ENCODE measurements at places on chromosomes 13 and 19.

GRCh38 chr13:106534639-106535551 is 567 bp downstream of the EFNB2 start:
- DNase-seq = peak; percentile 8

DNA sequence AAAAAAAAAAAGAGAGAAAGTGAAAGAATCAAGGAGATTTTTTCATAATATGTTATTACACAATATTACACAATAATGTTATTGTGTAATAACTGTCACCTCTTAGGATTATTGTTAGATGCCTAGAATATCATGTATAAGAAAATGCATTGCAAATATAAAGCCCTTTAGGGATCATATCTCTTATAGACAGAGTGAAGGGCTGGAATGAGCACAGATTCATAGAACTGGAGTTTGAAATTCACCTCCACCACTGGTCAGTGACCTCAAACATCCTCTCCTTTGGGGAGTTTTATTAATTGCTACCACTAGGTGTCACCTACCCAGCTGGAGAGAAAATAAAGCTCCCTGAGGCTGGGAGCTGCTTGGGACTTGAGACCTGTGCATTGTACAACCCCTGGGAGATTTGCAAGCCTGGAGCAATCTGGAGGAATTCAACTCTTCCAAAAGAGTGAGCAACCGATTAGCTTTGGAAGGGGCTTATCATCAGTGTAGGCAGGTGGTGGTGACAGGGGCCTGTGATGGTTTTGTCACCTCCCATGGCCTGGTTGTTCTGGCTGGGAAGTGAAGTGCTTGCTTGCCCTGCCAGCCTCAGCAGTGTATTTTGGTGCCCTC is 30.3 kb upstream of the FRY start:
- no peak for DNase-seq

GRCh38 chr13:108263621-108264355 is 5.7 kb upstream of the TNFSF13B start:
- DNase-seq = no peak

GRCh38 chr19:40279761-40280607 is 5.2 kb downstream of the AKT2 start:
- no peak for DNase-seq

DNA sequence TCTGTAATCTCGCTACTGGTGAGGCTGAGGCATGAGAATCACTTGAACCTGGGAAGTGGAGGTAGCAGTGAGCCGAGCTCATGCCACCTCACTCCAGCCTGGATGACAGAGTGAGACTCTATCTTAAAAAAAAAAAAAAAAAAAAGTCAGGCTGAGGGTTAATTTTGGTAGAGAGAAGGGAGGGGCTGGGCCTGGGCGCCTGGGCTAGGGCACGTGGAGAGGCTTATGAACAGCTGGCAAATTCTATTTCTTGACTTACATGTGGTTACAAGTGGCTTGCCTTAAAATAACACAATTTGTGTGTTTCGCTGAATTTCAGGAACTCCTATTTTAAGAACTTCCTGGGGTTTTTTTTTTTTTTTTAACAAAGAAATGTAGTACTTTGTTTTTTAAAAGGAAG is 47.6 kb upstream of the MAP3K10 start:
- no peak for DNase-seq

DNA sequence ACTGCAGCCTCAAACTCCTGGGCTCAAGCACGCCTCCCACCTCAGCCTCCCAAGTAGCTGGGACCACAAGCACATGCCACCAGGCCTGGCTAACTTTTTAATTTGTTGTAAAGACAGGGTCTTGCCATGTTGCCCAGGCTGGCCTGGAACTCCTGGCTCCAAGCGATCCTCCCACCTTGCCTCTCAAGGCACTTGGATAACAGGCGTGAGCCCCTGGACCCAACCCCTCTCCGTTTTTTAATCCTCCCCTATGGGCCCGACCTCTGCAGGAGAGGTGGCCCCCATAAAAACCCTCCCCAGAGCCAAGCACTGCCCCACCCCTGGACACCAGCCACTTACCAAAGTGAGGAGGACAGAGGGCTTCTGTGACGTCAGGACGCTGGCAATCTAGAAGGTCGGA is 28.6 kb downstream of the PEPD start:
- no peak for DNase-seq

DNA sequence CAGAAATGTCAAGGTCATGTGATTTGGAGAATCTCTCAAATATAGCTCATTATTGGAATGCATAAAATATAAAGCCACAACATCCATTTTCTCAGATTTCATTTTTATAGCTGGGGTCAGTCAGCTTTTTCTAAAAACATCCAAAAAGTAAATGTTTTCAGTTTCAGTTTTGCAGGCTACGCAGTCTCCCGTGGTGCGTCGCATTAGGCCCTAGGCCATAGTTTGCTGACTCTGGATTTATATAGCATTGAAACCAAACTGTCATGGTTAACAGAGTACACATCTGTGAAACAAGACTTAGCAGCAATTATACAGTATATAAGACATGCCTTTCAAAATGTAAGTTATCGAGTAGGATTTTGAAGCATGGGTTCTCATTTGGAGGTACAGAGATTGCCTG is 140.0 kb downstream of the IRS2 start:
- DNase-seq = no peak

Data from activated T-helper 2 cell treated with anti-CD3 and anti-CD28 coated beads, Interferon-gamma antibody, Interleukin-2, Interleukin-4, amounts not matched to agents 10 μg/mL and 5 μg/mL and 100 μg/mL, durations not matched to agents 14 hours and 24 hours and 36 hours (primary cell).